ENCODE measurements at places on chromosomes 6 and 20.

DNA sequence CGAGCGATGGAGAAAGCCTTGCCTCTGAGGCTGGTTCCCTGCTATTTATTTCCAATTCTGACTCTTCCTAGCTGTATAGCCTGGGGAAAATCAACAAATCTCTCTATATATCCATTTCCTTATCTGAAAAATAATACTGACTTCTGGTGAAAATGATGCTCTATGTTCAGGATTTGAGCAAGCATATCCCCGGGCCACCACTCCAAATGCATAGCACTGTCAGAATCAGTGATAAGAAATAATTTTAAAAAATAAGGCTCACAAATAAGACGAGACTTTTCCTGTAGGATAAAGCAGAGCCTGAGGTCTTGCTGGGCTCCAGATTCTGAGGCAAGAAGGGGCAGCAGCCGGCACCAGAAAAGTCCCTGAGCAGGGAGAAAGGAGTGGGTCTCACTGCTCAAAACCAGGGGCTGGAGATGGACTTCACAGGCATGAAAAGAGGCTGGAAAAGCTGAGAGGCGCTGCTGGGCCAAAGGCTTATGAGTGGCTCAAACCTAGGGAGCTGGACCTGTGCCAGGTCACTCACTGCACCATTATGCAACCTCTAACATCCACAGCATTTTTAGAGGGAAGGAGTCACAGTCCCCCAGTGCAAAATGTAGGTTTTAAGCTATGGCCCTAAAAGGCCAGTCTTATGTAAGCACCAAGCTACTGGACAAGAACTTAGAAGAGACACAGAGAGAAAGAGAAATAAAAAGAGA, 48.1 kb upstream of the SLC17A4 start:
- DNase-seq = peak; percentile 19

DNA sequence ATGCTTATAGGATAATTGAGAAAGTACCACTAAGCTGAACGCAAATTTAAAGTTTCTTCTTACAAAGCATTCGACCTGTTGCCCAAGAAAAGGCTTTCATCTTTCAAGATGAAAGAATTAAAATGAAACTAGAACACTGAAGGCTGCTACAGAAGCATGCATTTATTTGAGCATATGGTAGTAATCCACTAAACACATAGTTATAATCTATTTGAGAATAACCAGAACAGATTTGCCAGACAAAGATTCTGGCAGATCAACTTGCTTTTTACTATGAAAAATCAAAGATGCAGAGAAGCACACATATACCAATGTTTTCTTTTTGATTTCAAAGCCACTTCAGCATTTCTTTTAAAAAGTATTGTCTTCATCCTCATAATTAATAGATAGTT, 412.2 kb downstream of the UTRN start:
- no peak for DNase-seq

- DNase-seq = no peak
Observed at GRCh38 chr6:134707342-134708031, 242.4 kb downstream of the ALDH8A1 start.

DNA sequence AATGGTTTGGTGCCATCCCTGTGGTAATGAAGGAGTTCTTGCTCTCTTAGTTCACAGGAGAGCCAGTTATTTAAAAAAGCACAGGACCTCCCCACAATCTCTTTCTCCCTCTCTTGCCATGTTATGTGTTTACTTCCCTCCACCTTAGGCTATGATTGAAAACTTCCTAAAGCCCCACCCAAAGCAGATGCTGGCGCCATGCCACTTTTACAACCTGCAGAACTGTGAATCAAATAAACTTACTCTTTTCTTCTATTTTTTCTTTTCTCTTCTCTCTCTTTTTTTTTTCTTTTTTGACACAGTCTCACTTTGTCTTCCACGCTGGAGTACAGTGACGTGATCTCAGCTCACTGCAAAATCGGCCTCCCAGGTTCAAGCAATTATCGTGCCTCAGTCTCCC, 508.4 kb upstream of the EPHA7 start:
- no peak for DNase-seq

DNA sequence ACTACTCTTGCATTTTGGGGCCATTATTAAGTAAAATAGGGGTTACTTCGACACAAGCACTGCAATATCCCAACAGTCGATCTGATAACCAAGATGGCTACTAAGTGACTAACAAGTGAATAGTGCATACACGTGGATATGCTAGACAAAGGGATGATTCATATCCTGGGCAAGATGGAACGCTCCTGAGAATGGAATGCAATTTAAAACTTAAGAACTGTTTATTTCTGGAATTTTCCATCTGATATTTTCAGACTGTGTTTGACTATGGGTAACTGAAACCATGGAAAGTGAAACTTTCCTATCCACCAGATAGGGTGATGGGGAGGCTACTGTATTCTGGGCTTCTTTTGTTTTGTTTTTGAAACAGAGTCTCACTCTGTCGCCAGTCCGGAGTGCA, 66.5 kb downstream of the ILRUN start:
- no peak for DNase-seq

- DNase-seq = no peak
Observed at GRCh38 chr6:135358251-135358821, 139.2 kb downstream of the AHI1 start.

- no peak for DNase-seq
Observed at GRCh38 chr6:36114798-36115408, 15.4 kb upstream of the MAPK13 start.

DNA sequence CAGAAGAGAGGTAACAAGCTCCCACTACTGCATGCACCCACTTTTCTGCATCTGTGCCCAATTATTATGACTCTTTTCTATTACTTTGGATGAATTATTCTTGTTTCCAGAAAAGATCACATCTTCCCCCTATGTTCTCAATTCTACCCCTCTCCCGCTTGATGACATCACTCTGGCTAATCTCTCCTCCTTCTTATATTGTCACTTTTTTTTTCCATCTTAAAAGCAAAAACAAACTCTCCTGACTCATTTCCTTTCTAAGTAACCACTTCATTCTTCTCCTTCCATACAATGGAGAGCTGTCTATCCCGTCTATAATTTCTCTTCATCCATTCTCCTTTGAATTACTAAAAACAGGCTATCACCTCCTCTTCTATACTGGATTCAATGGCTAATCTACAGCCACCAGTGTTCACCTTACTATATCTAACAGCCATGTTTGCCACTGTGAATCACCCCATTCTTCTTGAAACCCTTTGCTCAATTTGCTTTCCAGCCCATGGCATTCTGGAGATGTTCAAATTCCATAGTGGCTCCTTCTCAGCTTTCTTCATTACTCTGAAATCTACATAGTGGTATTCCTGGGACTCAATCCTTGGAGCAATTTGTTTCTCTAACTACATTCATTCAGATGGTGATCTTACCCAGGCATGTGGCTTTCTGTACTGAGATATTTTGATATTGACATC, 378.4 kb downstream of the ARHGAP18 start:
- no peak for DNase-seq

DNA sequence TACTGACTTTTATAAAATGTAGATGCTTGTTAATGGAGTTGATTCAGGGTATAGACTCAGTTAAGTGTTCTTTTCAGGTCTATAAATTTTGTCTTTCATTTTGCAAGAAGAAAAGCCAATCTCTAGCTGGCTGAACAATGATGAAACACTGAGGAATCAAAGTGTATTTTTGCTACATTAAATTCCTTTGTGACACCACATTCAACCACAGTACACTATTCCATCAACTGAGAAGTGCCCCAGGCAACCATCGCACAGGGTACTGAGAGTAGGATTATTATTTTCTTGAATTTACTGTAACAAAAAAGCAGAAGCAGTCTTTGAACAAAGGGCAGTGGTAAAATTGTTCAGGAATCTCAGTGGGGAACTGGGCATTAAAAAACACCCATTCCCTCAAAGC, 83.6 kb downstream of the PREP start:
- no peak for DNase-seq

DNA sequence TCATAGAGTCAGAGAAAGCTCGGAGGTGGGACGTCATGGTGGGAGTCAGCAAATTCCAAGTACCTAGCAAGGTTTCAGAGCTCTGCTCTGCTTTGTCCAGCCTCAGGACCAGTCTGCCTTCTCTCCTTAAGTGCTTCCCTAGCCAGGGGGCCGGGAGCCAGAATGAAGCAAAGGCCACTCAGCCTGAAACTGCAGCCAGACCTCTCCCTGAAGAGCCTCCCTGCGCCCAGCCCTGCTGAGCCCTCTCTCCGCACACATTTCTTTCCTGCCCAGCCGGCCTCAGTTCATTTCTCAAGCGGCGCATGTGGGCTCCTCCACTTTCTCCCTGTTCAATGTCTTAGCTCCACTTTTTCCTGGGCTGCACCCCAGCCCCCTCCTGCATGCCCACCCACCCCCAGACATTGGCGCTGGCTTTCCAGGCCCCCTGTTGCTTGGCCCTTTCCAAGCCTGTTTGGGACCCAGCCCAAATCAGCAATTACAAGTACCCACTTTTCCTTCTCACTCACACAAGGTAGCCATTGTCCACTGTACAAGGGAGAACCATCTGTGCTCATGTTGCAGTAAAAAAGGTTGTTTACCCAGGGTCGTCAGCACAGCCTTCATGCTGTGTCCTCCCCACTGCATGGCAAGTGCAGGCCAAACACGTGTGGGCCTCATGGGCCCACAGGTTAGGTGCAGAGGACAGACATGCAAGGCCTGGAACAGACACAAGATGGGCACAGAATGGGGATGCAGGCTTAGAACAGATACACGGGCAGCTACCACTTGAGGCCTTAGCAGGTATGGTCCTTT, 147.1 kb downstream of the MRPL14 start:
- no peak for DNase-seq

GRCh38 chr6:148257810-148258209, 84.8 kb upstream of the SASH1 start:
- DNase-seq = no peak
